Suprapubic skin (tissue), 4 donors: ENCODE measurements at places on chromosomes 5 and 9.

DNA sequence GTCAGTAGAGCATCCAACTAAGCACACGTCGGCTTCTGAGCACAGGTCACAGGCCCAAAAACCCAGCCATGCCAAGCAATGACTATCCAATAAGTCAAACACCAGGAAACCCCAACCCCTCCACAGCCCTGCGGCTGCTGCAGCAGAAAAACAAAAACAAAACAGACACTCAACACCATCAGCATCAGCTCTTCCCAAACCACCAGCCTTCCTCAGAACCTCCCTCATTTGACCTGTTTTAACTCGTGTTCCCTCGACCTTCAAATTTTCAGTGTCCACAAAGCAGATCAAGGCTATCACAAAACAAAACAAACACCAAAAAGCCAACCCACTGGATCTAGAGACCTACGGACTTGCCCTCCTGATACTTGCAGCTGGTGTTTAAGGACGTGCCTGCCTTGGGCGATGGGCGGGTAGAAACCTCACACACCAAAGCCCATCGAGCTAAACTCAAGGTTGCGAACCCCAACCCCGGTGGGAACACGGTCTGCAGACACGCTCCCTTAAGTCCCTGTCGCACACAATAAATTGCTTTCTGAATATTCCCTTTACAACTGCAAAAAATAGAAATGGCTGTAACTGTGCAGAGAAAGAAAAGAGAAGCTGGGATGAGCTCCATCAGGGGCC, 247.1 kb upstream of the ANKRD55 start:
- no peak for DNase-seq

GRCh38 chr5:138962614-138963370, 87.7 kb upstream of the LRRTM2 start:
- DNase-seq, result no peak

DNA sequence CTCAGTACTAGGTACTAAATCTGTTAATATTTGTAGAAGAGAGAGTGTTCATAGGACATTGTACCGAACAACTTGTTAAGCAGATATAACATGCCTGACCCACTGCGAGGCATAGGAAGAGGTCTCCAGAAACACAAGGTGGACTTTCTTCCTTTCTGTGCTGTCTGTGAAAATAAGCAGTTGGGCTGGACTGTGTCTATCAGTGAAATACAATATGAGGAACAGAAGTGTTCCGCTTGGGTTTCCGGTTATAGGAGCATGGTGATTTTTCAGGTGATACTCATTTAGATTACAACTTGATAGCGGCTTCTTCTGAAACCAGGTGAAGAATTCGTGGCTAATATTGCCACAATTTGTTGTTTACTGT, 60.9 kb upstream of the TLR4 start:
- DNase-seq, result no peak

GRCh38 chr5:27353540-27353939, 315.2 kb upstream of the CDH9 start:
- DNase-seq, result no peak

- no peak for DNase-seq
Observed at GRCh38 chr5:156824800-156825199, 25.3 kb upstream of the PPP1R2B start.

DNA sequence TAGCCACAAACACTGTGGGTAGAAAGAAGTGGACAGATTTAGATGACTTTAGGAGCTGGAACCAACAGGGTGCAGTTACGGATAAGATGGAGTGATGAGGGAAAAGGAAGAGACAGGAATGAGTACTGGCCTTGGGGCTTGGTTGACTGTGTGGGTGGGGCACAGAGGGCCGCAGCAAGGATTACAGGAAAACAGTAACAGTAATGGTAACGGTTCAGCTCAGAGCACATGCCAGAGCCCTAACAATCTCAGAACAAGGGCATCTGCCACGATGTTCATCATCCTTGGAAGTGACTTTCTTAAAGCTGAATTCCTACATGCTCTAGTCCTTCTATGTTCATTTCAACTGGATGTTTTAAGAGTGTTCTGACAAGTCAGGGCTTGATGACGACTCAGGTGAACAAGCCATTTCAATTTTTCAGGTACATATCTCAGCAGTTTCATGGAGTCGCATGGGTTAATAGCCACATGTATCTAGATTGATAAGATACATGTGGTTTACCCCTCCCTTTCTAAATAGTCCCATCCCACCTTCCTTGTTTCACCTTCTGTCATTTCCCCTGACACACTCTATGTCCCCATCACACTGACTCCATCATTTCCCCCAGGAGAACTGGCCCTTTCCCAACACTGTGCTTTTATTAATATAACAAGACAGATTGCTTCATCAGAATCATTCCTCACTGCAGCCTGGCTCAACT, 65.0 kb downstream of the CEMIP2 start:
- no peak for DNase-seq

- DNase-seq, result no peak
Observed at GRCh38 chr5:83026516-83026915, 50.7 kb downstream of the TMEM167A start.

- DNase-seq, result no peak
Observed at GRCh38 chr5:1349246-1349645, 4.3 kb upstream of the CLPTM1L start.

- DNase-seq, result no peak
Observed at GRCh38 chr5:137651022-137651421, 84.9 kb downstream of the KLHL3 start.

DNA sequence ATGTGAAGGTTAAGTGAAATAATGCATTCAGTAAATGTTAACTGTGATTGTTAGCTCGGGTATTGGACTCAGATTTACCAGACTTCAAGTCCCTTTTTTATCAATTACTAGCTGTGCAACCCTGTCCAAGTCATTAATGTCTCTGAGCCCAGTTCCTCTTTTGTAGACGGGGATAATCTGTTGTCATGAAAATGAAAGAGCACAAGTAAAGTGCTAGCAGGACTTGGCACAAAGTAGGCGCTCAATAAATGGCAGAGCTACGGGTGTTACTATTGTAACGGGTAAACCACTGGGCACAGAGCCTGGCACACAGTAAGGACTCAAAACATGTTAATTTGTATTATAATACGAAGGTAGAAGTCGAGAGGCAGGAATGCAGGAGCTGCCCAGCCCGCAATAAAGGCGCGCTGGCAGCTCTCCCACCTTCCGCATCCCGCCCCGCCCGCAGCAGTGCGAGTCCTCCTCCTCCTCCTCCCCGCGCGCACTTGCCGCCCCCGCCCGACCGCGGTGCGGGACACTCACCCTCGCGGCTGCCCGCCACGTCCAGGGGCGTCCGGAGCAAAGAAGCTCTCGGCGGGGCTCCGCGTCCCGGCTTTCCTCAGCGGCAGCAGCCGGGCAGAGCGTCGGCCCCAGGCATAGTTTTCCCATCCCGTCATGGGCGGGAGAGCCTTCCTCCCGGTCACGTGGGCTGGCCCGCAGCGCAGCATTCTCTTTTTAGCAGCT, at the start of gene C1QTNF2:
Gene C1QTNF2 (minus strand): TSS at position 637 of the 723 bp plus-strand sequence. CDS start 15,615 bp downstream, outside the sequence.
- DNase-seq, result peak; percentile 80

DNA sequence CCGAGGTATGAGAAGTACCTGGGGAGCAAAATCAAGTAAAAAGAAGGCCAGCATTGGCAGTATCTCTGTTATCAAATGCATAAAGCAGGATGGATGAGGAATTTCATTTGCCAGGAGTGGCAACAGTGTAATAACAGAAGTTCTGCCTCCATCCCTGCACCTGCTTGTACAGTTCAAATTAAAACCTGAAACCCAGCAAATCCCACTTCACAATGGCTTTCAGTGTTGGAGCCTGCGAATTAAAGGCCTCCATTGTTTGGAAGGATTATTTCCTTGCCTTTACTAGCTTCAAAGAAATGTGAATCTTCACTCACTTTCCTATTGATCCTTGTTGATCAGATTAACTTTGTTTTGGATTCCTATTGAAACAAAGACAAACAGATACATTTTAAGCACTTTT, 31.5 kb upstream of the IRX1 start:
- no peak for DNase-seq
